ENCODE measurements at places on chromosomes 6 and 20.
A peak's percentile ranks its signal among the peaks of the same experiment; 100 is the strongest.

DNA sequence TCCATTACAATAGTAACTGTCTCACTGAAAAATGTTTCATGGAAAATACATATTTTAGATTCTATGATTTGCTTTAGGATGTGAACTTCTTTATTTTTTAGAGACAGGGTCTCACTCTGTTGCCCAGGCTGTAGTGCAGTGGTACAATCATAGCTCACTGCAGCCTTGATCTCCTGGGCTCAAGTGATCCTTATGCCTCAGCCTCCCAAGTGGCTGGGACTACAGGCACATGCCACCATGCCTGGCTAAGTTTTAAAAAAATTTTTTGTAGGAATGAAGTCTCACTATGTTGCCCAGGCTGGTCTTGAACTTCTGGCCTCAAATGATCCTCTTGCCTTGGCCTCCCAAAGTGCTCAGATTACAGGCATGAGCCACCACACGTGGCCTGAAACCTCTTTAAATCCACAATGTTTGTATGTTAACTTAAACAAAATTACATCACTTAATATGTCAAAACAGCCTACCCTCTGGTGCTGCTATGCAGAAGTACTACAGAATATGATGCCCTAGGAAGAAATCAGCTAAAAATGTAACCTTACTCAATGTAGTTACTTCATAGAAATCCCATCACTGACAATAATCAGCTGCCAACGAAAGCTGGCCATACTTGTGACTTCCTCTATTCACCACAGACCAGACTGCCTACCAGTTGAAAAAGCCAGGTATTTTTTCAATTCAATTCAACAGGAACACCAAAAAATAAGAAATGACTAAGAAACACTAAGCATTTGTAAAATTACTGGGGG is 17.6 kb downstream of the EEF1A1 start:
- DNase-seq = no peak

GRCh38 chr6:102215425-102215824 is 821.9 kb downstream of the GRIK2 start:
- DNase-seq = no peak

GRCh38 chr20:15759594-15759993 is 813.7 kb downstream of the KIF16B start:
- no peak for DNase-seq

- no peak for DNase-seq
Measured at GRCh38 chr6:44177691-44178423, 19.2 kb downstream of the CAPN11 start.

- DNase-seq = no peak
Measured at GRCh38 chr6:73043446-73043845, 181.8 kb downstream of the KHDC1L start.

DNA sequence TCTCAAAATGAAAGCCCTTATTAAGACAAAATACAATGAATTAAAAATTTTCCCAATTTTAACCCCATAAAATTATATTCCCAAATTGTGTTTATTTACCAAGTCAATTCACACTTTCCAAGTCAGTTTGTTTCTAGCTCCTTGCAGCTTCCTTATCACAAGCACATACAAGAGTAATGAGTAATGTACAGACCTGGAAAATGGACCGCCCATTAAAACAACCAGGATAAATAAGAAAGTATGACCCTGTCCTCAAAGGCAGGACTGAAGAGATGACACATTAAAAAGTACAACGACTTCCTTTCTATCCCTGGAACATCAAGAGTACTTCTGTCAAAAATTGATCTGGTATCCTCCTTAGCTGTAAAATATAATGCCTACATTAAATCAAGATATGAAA is 47.1 kb upstream of the TMX4 start:
- DNase-seq = no peak

DNA sequence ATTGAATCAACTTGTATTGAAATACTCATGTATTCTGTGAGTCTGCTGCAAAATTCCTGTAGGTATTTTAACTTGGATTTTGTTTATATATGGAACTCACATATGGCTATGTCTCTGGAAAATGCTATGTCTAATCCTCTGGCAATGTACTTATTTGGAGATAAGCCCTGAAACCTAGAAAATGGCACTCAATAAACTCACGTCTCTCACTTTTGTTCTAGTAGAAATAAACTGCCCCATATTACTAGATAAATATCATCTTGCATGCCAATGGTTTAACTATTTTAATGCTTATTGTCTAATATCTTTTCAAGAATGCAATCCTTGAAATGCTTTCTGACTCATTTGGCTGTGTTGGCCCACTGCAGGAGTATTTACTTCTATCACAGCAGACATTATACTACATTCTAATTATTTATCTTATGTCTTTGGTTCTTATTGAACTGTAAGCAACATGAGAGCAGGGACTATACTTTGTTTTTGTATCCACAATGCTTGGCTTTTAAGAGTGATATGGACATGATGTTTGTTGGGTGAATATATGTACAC is 292.2 kb upstream of the RSPO3 start:
- no peak for DNase-seq

DNA sequence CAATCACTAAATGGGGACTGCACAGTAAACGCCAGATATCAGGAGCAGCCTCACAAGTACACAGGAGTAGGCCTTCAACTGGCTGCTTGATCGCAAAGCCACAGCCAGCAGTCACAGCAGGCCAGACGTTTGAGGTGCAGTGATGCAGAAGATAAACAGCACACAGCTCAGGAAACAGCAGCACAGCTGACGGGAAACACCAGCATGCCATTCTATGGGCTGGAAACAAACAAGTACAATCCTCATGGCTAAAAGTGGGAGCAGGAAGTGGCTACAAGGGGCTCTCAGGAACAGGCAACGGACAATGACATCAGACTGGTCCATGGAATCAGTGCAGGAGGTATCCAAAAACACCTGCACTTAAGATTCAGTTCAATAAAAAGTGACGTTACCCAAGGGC is 111.0 kb downstream of the DTNBP1 start:
- DNase-seq = no peak

DNA sequence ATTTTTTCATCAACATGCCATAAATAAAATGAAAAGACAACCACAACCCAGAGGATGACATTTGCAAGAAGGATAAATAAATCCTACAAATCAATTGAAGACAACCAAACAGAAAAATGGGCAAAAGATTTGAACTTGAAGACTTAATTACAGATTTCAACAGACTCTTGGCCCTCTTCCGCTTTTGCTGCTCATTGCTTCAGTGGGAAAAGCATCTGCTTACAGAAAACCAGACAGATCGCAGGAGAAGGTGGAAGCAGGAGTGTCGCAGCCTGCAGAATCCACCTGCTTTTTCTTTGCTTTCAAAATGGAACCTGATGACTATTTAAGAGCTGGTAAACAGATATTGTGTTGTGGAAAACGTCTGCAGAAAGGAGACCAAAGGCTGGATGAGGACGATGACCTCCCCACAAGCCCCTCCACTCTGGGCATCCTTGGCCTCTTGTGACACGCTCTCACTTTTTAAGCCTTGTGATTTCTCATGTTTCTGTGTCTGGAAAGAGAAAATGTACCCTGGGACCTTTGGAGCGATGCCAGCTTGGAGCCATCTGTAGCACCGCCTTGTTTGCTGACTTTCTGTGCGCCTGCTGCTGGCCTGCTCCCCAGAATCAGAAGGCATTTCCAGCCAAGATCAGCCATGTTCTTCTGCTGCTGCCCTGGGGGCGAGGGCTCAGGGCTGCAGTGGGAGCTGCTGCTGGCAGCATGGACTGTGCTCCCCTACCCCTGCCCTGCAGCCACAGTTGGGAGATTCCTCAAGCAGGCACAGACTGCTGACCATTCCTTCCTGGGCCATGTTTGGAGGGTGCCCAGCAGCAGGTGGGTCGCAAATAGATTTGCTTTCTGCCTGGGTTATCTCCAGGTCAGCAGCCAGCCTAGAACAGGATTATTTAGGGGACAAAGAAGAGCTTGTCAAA is 3.6 kb upstream of the CSTL1 start:
- DNase-seq = peak; percentile 89

GRCh38 chr6:102907181-102907580 is 1513.7 kb downstream of the GRIK2 start:
- no peak for DNase-seq

DNA sequence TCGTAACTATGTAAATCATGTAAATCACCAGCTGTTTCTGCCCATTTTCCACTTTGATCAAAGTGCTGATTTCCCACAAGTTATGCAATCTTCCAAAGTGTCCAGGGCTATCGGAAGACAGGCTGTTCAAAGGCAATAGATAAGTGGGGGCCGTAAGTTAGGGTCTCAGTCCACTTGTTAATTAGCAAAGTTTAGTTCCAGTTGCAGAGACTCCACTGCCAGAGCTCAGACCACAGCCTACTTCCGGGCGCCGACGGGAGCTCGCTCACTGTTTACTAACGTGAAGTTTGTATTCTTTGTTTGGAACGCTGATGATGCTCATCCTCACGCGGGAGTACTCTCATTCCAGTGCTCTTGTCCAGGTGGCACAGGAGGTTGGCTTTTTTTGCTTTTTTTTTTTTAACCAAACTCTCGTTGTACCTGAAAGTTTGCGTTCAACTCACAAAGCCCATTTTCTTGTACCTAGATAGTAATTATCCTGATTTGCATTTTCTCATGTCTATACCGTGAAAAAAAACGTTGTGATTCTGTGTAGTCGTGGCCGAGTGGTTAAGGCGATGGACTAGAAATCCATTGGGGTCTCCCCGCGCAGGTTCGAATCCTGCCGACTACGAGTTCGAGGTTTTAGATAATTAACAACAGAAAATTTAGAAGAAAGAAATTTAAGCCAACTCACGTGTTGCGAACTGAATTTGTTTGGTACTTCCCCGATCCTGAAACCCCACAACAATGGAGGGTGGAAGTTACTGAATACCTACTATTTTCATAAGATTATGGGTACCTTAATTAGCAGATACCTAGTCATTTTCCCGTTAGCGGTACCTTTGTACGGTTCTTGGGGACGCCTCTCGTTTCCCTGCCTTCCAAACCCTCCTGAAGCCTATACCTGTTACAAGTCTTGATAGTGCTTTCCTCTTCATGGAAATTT is 29.9 kb upstream of the ZNF184 start:
- DNase-seq = peak; percentile 88

GRCh38 chr20:51327251-51327841 is 215.2 kb downstream of the NFATC2 start:
- no peak for DNase-seq

GRCh38 chr6:20705741-20706140 is 171.5 kb downstream of the CDKAL1 start:
- DNase-seq = peak; percentile 76

DNA sequence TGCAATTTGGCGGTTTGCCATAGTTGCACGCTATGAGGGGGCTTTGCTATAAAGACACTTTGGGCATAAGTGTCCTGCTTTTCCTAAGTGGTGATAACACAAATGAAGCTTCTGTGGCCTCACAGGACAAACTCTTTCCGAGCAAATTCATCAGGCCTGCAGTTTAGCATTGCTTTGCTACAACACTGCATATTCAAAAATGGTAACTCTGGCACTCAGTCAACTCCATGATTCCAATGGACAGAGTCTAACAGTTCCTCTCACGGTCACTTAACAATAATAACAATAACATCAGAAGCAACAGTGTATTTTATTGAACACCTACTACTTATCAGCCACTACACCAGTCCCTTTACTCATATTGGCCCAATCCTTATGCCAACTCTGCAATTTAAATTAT is 222.5 kb downstream of the FRK start:
- no peak for DNase-seq

DNA sequence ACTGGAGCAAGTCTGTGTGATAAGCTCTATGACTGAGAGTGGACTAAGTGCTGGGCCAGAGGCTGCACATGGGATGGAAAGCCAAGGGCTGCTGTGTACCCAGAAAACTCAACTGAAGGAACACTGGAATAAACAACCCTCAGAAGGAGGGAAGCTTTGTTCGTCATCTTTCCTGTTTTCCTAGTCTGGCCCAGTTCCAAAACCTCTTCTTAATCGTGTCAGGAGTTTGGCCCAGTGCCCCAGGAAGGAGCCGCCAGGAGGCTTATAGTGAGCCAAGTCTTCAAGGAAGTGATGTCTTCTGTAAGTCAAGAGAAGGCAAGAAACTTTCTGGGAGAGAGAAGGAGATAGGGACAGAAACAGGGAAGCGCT is 23.3 kb upstream of the TOP1 start:
- peak; percentile 46 for DNase-seq
